ELF-1 (cell line): ENCODE measurements at places on chromosomes 6 and 20.

GRCh38 chr20:50583442-50584150, 73.4 kb downstream of the PTPN1 start:
- DNase-seq = no peak

GRCh38 chr20:4297127-4297826, 281.9 kb upstream of the RNF24 start:
- peak; percentile 13 for DNase-seq

- DNase-seq = no peak
Observed at GRCh38 chr20:19440660-19441527, 228.5 kb downstream of the SLC24A3 start.

DNA sequence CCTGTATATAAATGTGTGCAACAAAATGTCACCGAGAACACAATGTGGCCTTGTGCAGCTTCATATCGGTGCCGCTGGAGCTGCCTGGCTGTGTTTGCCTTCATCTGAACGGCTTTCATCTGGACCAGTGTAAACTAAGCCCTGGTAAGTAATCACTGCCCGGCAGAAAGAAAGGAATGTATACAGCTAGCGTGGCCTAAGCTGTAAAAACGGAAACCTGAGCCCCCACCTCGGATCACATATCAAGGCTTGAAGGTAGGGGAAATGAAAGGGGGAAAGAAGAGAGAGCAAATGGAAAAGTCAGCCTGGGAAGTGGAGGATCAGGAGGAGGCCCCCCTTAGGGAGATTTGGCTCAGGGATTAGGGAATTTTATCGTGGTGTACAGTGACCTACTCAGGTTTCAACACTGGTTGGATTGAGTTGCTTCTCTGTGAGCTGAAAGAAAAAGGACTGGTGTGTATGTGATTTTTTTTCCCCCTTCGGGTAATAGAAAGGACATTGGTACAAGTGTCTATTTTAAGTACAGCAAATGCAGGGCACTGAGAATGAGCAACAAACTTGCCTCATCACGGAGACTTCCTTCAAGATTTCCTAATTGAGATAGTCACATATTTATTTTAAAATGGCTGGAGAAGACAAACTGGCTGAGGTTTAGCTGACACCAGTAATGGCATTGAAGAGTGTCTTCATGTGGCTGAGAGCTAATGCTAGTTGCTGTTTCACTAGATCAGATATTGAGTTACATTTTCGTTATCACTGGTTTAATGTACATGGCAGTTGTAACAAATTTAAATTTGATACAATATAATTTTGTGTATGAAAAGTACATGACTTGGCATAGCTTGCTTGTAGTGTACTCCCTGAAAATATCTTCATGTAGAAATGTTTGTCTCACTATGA, 3.5 kb downstream of the SOBP start:
- peak; percentile 70 for DNase-seq

DNA sequence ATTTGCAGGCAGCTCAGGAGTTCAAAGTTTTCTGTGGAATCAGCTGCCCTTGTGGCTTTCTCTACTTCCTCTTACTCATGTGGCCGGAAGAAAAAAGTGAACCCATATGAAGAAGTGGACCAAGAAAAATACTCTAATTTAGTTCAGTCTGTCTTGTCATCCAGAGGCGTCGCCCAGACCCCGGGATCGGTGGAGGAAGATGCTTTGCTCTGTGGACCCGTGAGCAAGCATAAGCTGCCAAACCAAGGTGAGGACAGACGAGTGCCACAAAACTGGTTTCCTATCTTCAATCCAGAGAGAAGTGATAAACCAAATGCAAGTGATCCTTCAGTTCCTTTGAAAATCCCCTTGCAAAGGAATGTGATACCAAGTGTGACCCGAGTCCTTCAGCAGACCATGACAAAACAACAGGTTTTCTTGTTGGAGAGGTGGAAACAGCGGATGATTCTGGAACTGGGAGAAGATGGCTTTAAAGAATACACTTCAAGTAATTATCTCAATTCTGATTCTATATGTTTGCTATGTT, 1.1 kb downstream of the MGME1 start:
- DNase-seq = peak; percentile 53

GRCh38 chr6:160260803-160261450, 2.3 kb upstream of the SLC22A2 start:
- DNase-seq = no peak

DNA sequence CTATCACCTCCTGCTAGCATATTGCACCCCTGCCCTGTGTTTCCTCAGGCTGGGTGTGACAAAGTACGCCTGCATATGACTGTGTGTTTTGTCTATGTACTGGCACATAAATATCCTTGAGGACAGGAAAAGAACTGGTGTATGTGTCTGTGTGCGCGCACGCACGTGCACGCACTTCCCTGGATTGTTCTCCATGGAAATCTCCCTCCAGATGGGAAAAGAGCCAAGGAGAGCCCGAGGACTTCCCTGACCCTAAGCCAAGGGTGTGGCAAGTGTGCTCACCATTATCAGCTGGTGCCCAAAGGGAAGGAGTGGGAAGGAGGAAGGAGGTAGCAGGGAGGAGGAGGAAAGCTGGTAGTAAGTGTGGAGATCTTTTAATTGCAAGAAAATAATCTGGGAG, 117.6 kb downstream of the HIVEP2 start:
- no peak for DNase-seq

GRCh38 chr6:121498481-121499276, 63.2 kb downstream of the GJA1 start:
- no peak for DNase-seq

DNA sequence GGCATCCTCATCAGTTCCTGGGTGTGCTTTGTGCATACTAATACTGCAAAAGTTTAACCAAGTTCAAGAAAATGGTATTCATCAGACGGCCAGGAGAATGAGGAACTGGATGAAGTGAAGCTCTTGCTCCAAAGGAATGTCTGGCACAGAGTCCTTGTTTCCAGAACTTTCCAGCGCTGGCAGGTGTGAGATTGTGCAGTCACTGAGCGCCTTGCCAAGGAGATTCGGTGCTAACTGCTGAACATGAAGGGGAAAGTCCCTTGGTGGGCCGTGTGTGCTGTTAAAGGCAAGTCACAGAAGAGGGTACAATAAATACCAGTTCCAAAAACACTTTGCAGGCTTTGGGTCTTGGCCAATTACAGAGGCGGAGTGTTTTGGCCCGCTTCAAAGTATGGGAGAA, 262.3 kb upstream of the SOX4 start:
- DNase-seq = no peak

DNA sequence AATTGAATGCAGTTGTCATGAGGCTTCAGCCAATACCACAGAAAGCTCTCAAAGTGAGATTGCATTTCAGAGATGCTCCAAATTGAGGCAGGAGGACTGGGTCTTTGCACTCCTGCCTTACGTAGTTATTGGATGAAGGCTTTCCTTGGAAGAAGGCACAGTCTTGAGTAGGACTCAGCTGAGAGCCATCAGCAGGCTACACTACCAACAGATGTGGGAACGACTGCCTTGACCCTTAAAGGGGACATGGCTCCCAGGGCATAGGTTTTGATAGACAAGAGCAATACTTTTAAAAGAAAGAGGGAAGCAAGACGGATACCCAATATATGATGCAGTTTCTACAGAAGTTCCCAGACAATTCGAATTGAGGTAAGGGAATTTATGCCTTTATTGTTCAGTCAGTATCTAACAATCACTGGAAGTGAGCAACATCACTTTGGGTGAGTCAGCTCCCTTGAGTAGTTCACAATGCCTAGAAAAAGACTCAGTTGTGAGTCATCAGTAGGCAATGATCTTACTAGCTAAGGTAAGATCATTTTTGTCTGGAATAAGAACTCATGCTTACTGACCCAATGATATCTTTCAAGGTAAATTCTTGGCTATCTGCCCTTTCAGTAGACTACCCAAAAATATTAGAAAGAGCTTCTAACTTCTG, 390.8 kb downstream of the GJA1 start:
- DNase-seq = no peak
